ENCODE measurements at places on chromosomes 1 and 21.

- no peak for DNase-seq
Observed at GRCh38 chr1:22077728-22078127, 25.2 kb downstream of the CDC42 start.

DNA sequence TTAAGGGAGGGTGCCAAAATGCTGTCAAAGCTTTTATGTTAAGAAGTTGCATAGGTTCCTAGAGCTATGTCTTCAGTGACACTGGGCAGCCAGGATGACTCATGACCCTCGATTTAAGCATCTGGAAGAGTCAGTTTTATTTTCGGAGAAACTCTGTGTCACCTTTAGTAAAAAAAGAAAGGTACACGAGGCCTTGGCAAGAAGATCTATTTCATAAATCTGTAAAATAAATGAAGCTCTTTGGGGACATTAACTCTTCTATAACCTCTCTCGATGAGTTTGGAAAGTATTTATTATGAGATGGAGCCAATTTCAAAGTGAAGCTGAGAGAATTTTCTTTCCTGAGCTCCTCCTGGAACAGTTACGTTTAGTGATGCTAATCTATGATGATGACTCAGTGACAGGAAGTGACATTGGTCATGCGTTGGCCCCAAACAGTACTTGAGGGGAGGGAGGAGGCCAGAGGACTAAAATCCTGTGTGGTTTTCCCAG, 156.5 kb downstream of the HLX start:
- no peak for DNase-seq

DNA sequence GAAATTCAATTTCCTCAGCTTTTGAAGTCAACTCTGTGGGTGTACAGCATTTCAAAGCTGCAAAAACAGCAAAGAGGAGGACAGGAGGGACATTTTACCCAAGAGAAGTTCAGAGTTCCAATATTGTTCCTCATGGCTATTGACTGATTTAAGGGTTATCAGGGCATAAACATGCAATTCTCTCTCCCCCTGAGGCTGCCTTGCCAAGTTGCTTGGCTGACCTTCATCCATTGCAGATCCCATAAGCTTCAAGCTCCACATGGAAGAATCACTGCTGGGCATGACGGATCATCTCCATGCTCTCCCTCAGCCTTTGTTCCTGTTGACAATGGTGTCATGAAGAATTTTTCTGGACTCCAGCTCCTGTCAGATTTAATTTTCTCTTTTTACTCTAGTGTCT, 115.2 kb upstream of the SERBP1 start:
- DNase-seq, result no peak

GRCh38 chr1:156089704-156090103, 7.4 kb upstream of the MEX3A start:
- no peak for DNase-seq

GRCh38 chr1:198168227-198168626, 11.4 kb downstream of the NEK7 start:
- no peak for DNase-seq

GRCh38 chr1:156858959-156859522, at the start of gene INSRR:
TSS of gene INSRR (minus strand) at chr1:156859117. CDS start at chr1:156858621, 496 bp downstream.
- no peak for DNase-seq

DNA sequence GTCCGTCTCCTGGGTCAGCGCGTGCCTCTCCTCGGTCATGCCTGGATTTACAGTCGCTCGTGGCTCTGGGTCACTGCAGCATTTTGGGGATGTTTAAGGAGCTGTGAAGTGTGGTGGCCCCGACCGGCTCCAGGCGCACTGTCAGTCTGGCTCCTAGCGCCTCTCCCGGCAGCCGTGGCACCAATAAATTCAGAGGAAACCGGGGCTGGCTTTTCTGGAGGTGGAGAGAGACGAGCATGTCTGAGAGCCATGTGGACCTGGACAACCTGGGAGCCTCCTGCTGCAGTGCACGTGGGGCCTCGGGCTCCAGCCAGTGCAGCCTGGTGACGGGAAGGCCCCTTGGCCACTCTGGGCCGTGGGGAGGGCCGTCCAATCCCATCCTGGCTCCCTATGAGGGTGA, 17.1 kb downstream of the PLCH2 start:
- DNase-seq, result no peak

Measured in NCI-H1417 treated with DMSO at 0.1 percent for 48 hours (cell line).